Renal cortex interstitium (tissue), 15 donors: ENCODE measurements at places on chromosomes 7 and 10. TPM values are rescaled to one million over a fixed set of nuclear protein-coding genes. Genes with fewer than 3 reads are reported as not detected.

DNA sequence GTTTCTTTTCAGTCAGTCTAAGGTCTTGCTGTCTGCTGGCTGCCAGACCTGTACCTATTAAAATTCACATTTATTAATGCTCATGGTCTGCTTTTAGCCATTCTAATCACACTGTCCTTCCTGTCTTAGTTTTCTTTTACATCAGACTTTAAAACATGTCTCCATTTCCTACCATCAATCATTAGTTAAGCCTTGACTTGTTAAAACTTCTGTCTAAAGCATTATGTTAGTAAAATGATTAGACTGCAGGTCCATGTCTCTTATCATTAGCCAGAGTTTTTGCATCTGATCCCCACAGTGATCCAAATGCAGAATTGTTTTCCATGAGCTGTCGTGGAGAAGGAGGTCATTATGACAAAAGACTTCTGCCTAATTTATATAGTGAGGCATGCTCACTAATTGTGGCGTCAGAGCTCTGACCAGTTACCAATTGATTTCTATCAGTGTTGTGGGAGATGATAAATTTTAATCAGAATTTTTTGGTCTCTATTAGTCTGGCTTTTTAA is 226.5 kb downstream of the DKK1 start:
- DNase-seq: no peak

DNA sequence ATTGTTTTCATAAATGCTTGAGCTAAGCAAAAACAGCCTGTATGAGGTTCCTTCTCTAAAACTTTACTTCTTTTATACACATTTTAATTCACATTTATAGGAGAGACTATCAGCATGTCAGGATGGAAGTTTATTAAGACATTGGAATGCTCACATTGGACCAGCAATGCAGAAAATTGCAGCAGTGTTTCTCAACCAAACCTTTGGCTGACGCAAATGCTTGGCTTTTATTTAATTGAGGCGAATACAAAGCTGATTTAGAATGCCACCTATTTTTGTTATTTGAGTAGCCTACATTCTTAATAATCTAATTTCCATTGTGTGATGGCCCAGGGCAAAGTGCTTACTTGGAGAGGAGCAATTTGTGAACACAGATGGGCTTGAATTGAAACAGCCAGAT is 283.2 kb downstream of the ARL4A start:
- DNase-seq: no peak

GRCh38 chr7:142228537-142229104 is 29.2 kb downstream of the PRSS58 start:
- DNase-seq: no peak

Gene ABCB1
- 26.8 TPM for polyA plus RNA-seq
